ENCODE measurements at places on chromosomes 16 and 17.
A peak's percentile ranks its signal among the peaks of the same experiment; 100 is the strongest.

- H3K4me3 ChIP-seq = no peak overlapping the region
- peaks cover 4% of the 10 kb centered on the region for H3K27me3 ChIP-seq
- no peaks in the 10 kb centered on the region for H3K36me3 ChIP-seq
- DNase-seq = no peak
Measured at GRCh38 chr16:88444826-88445582, 8.1 kb upstream of the ZFPM1 start.

DNA sequence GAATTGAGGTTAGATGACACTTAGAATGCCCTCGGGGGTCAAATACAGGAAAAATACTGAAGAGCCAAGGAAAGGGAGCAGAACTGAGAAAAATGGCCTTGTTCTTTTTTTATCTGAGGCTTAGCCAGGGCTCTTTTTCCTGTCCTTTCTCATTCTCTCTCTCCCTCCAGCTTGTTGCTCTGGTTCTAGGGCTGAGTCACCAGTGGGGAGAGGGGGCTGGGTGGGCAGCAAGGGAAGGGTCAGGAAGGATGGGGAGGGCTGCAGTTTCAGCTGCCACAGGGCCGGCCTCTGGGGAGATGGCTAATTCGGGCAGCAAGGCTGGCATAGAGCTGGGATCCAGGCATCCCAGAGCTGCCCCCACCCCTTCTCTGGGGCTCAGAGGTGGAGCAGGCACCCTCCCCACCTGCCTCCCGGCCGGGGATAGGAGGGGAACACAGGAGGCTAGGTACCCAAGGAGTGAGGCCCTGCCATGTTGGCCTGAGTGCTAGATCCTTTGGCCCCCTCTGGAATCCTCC is 3.9 kb downstream of the ITGA3 start:
- no peak overlapping the region for H3K4me3 ChIP-seq
- peaks cover 18% of the 10 kb centered on the region for H3K4me1 ChIP-seq
- peaks cover 61% of the 10 kb centered on the region for H3K27me3 ChIP-seq
- H3K27ac ChIP-seq = no peak overlapping the region

- H3K4me3 ChIP-seq = 0 out of 2 replicates have a peak overlapping the region, but pooled peaks have one; percentile 22
- H3K4me1 ChIP-seq = peaks cover 37% of the 10 kb centered on the region
- peak overlapping the region; percentile 85 for H3K27ac ChIP-seq
- DNase-seq = no peak
- no peaks in the 10 kb centered on the region for H3K36me3 ChIP-seq
Measured at GRCh38 chr17:76670718-76671122, 27.2 kb upstream of the ST6GALNAC1 start.

- no peak overlapping the region for H3K4me3 ChIP-seq
- no peaks in the 10 kb centered on the region for H3K36me3 ChIP-seq
- H3K4me1 ChIP-seq = no peaks in the 10 kb centered on the region
- DNase-seq = no peak
- H3K27me3 ChIP-seq = peaks cover 19% of the 10 kb centered on the region
Measured at GRCh38 chr16:11510178-11510973, 76.3 kb downstream of the LITAF start.

DNA sequence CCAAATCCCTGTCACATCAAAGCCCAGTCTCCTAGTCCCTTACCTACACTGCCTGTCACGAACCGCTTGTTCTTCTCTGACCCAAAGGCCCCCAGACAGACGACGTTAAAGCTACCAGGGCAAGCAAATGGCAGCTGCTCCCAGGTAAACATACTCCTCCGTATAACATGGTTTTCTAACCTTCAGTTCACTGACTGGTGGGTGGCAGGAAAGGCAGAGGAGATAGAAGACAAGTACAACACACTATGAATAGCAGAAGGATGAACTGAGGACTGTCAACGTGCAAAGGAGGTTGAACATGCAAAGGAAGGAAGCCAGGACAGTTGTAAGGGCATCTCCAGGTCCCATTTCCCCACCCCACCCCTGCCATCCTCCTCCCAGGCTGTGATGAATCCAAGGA is 449.8 kb downstream of the SHISA9 start:
- no peak for DNase-seq
- no peaks in the 10 kb centered on the region for H3K4me1 ChIP-seq
- no peak overlapping the region for H3K27ac ChIP-seq
- no peak overlapping the region for H3K4me3 ChIP-seq
- no peaks in the 10 kb centered on the region for H3K27me3 ChIP-seq

DNA sequence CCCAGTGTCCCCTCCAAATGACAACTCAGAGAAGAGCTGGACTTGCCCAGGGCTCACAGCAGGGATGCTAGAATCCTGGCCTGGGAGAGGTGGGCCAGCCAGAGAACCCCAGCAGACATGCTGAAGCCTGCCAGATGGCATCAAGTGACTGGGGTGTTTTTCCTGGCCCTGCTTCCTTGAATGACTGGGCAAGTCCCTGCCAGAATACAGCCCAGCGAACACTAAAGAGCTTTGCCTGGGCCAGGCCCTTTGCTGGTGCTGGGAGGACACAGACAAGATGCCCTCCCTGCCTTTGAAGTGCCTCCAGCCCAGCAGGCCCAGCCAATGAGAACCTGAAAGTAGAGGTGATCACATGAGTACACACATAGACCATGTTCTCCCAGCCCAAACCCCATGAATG is 11.5 kb downstream of the ZNF319 start:
- peaks cover 24% of the 10 kb centered on the region for H3K4me1 ChIP-seq
- H3K36me3 ChIP-seq = no peaks in the 10 kb centered on the region
- no peak overlapping the region for H3K4me3 ChIP-seq
- no peaks in the 10 kb centered on the region for H3K27me3 ChIP-seq
- no peak overlapping the region for H3K27ac ChIP-seq
- no peak for DNase-seq

DNA sequence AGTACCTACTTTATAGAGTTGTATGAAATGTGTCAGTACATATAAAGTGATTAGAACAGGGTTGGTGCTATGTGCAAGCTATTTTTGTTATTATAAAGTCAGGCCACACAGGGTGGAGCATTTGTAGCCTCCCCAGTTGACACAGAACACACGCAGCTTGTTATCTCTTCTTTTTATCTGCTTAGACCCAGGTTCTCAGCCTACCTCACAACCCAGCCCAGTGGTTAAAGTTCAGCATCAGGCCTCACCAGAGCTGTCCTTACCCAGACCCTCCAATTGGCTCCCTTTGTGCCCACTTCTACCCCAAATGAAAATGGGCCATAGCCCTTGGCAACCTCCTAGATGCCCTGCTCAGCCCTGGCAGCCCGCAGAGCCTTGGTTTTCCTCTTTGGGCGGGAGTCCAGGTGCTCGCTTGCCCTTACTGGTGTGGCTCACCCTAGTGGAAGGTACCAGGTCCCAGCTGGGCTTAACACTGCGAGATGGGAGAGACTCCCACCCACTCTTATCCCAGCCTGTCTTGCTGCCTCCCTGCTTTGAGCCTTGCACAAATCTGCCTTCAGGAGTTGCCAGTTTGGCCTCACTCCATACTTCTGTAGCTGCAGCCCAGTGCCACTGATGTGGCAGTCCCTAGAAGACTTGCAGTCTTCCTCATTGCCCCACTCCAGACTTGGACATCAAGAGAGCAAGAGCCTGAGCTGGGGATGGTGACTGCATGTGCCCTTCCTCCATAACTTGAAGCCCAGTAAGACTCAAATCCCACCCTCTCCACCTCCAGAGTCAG is 1.1 kb upstream of the PIGS start:
- H3K27me3 ChIP-seq = no peaks in the 10 kb centered on the region
- peaks cover 38% of the 10 kb centered on the region for H3K4me1 ChIP-seq
- peaks cover 52% of the 10 kb centered on the region for H3K36me3 ChIP-seq
- peak overlapping the region; percentile 83 for H3K27ac ChIP-seq
- H3K4me3 ChIP-seq = peak overlapping the region; percentile 82
